ENCODE measurements at places on chromosomes 1 and 21.
A peak's percentile ranks its signal among the peaks of the same experiment; 100 is the strongest.

- no peak for DNase-seq
These were observed 144.2 kb downstream of the SYT2 start for GRCh38 chr1:202565890-202566602.

DNA sequence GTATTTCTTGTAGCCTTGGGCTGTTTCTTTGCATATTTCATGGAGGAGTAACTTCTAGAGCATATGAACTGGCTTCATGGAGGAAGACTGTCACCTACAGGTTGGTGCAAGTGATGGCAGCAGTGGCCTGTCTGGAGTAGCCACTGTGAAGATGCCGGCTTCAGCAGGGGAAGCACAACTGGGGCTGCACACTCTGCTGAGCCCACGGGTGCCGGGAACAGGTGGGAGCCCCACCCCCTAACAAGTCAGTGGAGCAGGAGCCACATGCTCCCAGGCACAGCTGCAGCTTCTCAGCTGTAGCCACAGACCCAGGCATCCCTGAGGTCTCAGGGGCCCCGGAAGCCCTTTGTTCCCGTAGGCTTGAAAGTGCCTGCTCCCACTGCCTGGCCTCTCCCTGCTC, 43.2 kb upstream of the C1orf185 start:
- DNase-seq: peak; percentile 27

DNA sequence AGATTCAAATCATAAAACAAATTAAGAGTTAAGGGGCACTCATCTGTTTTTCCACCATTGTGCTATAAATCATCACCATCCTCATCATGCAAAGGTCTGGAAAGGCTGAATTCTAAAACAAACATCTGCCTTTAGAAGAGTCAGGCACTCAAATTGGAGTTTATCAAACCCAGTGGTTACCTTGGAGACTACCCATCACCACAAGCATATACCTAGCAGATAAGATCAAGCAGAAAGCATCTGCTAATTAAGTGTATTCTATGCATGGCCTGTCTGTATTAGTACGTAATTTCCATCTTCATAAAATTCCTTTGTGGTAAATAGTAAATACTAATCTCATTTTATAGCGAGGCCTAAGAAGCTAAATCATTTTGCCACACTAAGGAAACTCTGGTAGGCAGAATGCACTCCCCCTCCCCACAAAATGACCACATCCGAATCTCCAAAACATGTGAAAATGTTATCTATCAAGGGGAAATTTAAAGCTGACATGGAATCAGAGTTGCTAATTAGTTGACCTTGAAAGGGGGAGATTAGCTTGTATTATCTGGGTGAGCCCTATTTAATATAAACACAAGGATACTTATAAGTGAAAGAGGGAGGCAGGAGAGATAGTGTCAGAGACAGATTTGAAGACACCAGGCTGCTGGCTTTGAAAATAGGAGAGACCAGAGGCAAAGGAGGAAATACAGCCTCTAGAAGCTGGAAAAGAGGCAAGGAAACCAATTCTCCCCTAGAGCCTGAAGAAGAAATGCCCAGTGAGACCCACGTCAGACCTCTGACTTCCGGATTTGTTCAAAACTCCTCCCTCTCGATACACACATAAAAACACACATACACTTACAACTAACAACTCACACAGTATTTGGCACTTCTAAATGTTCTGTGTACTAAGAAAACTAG, 23.2 kb downstream of the ARID4B start:
- DNase-seq: no peak

- no peak for DNase-seq
These were observed 23.8 kb downstream of the TMCC2 start for GRCh38 chr1:205251576-205251975.

GRCh38 chr21:31552826-31553225, 106.7 kb upstream of the SOD1 start:
- no peak for DNase-seq

- no peak for DNase-seq
These were observed 89.8 kb downstream of the KIF14 start for GRCh38 chr1:200530623-200531261.

DNA sequence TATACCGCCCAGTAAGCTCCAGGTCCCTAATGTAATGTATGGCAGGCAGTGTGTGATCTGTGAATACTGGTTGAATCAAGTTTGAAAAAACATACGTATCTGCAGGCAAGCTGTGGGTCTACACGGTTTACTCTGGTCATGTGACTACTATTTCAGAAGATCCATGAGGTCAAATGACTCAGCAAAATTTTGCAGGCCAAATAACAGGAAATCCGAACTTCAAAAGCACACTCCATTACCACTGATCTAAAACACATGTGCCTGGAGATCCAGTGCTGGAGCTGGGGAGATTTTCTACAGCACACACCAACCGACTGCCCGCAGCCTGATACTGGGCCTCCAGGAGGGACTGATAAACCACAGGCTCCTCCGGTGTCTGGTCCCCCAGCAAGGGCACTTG, 64.5 kb upstream of the SLC44A3 start:
- peak; percentile 99 for DNase-seq

GRCh38 chr1:177794376-177794991, 175.4 kb downstream of the SEC16B start:
- DNase-seq: no peak

GRCh38 chr1:2543543-2544092, 12.6 kb upstream of the TNFRSF14 start:
- DNase-seq: no peak

DNA sequence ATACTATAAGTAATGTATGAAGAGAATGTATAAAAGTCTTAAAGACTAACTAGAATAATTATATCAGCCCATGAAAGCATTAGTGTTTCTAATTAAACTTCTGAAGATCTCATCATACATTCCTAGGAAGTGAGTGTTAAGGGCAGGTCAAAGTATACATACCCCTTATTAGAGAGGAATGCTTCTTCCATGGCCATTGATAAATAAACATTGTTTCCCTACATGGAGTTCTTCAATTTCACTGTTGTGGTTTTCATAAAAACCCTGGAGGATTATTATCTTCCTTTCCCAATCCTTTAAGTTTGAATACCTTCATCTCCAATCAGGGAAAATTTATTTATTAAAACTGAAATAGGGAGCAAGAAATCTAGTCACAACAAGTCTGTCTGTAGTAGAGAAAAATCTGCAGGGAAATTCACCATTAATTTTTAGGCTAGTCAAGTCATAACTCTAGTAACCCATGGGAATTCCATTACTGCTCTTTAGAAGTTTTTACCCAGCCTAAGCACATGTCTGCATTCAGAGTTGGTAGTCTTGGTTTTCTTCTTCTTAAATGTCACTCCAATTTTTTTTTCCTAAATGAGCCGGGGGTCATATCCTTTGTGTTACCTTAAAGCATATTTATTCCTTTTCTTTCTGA, 147.0 kb downstream of the TNFSF18 start:
- DNase-seq: peak; percentile 63

DNA sequence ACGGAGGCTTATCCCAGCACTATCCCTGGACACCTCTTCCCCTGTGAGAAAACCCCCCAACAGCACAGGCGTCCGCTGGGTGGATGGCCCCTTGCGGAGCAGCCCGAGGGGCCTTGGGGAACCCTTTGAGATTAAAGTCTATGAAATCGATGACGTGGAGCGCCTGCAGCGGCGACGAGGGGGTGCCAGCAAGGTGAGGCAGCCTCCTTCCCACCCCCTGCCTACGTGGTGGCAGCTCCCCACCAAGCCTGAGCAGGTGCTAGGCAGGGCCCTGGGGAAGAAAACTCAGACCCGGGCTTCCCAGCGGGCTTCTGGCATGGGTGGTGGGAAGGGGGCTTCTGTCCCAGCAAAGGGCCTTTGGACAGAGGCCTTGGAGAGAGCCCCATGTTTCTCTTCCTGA, 543.3 kb downstream of the KIF26B start:
- DNase-seq: no peak

GRCh38 chr1:29625084-29625420, 388.7 kb downstream of the PTPRU start:
- DNase-seq: no peak

DNA sequence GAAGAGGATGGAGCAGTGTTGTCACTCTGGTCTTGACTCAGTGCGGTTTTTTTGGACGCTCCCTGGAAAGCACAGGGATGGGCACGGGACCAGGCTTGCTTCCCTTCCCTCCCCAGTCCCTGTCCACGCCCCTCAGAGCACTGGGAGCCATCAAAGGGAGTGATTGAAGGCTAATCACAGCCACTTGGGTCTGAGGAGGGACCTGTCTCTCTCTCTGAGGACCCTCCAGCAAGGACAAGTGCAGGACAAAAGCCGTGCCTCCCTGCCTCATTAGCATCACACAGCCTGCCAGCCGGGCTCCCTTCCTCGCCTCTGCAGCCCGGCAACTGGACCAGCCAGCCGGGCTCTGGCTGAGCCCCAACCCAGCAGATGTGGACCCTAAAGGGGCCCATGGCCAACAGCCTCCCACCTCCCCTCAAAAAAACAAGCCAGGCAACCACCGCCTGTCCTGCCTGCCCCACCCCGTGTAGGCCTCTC, 18.6 kb upstream of the PDZK1IP1 start:
- peak; percentile 43 for DNase-seq

- peak; percentile 93 for DNase-seq
These were observed 7.9 kb downstream of the CSTB start for GRCh38 chr21:43767984-43768867.

- DNase-seq: no peak
These were observed 146.0 kb upstream of the IVNS1ABP start for GRCh38 chr1:185463011-185463410.

DNA sequence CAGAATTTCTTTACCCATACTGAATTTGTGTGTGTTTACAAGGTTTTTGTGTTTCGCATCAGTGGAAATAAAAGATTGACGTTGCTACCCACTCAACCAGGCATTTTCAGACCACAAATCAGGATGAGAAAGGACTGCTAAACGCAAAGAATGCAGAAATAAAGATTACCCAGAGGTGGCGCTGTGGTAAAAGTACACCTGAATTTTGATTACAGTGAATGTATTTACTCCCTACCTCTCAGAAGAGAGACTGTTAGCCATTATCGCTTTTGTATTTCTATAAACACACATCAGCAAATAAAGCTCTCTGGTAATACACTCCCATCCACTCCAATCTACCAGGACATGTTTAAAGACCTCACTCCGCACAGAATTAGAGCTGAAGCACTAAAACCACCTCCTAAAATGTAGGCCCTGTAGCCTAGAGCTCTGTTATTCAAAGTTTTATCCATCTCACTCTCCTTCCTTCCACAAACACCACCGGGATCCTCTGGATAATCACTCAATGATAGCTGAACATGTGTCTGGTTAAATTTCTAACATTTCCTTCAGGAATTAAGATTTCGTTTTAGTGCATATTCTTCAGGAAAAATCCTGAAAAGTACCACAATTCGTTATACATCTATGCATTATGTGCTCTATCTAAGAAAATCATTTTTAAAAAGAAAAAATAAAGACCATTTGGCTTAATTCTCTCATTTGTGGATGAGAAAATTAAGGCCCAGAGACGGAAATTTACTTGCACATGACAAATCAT, 2.5 kb upstream of the LMO4 start:
- peak; percentile 65 for DNase-seq

GRCh38 chr1:71885171-71885570, 397.2 kb downstream of the NEGR1 start:
- peak; percentile 33 for DNase-seq

GRCh38 chr1:56627636-56628039, 17.5 kb upstream of the PRKAA2 start:
- no peak for DNase-seq

GRCh38 chr1:232553809-232554208, 76.1 kb downstream of the SIPA1L2 start:
- DNase-seq: peak; percentile 23

- no peak for DNase-seq
These were observed 148.9 kb downstream of the RHOU start for GRCh38 chr1:228884196-228884595.

DNA sequence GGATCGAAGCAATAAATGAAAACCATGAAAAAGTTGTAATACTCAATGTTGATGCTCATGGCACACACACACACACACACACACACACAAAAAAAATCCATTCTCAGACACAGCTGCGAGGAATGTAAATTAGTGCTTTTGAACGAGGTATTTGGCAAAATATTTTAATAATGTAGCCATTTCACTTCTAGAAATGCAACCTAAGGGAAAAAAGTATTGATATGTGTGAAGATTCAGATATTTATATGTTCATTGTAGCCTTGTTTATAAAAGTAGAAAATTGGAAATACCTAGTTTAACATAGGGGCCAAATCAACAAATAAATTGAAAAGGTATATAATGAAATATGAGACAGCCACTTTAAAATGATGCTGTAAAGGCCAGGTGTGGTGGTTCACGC, 3.8 kb downstream of the PLEKHA6 start:
- no peak for DNase-seq

DNA sequence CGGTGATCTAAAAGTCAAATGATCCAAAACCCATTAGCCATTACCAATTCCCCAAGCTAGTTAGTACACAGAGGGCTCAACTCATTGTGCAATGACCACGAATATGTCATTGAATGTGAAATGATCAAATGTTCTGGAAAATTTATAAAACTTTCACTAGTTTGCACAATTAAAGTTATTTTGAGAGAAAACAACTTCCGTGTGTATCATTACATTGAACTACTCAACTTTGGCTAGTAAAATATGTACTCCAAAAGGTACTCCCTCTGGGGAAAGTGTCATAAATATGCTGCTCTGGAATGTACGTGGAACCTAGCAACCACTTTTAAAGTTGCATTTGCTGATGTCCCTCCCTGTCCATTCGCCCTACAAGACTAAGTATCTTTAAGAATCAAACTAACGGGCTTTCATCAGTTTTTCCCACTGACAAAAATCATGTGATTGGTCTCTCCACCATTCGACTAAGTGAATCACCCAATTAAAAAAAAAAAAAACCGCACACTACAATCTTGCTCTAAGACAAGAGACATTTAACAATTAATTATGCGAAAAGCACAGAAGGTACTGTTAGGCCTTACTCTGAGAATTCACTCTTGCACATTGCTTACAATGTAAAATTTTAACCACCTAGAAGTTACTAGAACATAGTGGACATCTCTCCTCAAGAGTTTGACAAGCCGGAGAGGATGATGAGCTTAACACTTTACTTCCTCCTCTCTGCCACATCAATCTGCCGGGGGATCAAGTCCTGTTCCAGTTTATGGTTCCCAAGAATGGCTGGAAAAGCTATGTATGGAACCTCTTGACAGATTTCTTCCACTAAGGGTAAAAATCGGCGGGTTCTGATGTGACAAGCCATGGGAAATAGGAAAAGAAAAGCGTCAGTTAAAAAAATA, 1.2 kb downstream of the ACBD3 start:
- peak; percentile 63 for DNase-seq

DNA sequence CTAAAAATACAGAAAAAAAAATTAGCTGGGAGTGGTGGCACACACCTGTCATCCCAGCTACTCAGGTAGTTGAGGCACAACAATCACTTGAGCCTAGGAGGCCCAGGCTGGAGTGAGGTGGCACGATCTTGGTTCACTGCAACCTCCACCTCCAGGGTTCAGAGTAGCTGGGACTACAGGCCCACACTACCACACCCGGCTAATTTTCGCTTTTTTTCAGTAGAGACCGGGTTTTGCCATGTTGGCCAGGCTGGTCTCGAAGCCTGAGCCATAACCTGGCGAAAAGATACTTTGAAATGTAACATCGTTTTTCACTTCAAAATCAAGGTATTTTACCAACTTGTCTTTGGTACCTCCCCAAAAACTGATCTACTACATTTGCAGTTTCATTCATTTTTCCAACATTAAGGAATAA, 6.1 kb downstream of the GAS5 start:
- DNase-seq: peak; percentile 37
